ENCODE measurements at places on chromosomes 11 and 22. TPM values are rescaled to one million over a fixed set of nuclear protein-coding genes. Genes with fewer than 3 reads are reported as not detected.

DNA sequence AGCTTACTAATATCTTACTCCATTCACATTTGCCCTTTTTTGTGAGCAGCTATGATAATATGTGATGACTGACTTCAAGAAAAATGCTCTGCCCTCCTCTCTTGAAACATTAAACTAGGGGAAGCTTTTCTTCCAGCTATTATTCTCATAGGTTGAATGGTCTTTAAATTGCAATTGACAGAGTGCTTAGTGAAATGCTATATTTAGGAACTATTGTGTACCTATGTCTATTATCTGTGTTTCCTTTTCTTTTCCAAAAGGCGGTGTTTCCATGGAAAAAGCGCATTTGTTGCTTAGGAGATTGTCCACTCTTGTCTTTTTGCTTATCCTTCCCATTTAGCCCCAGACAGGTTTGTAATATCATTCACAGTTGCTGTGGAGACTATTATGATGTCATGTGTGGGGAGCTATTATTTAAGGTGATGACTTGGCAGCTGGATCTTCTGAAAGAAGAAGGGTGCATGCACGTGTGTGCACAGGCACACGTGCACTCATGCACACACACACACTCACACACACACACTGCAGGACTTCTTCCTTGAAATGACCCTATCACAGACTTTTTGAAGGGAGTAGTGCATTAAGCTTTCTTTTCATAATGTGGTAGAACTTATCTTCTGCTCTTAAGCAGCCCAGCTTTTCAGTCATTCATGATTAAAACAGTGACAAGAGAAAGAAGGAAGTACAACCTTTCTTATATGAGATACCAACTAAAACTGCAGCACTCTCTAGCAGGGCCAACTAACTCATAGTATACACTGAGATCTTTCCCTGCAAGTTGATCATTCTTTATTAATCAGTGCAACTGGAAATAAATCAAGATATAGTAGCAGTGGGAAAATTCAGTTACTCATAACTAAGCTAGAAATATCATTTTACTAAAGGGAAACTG is 340.8 kb upstream of the MTNR1B start:
- no peak for DNase-seq

DNA sequence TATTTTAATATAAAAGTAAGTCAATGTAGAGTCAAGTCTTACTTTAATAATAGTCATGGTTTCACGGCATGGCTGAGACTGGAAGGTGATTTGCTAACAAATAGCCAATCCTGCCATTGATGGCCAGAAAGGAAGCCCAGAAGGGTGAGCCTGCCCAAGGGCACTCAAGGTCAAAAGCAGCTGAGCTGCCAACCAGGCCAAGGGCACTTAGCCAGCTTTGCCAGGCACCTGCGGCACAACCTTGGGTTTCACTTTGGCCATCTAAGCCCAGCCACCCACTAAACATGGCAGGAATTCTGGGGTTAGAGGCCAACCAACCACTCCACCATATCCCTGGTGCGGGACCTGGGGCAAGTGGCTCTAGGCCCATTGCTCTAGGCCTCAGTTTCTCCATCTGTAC is 4.2 kb downstream of the LHFPL7 start:
- no peak for DNase-seq

GRCh38 chr22:20866736-20867135 is 7.9 kb downstream of the SNAP29 start:
- DNase-seq = no peak

The DCHS1 gene
- 12.5 TPM for total RNA-seq

The OR2AG2 gene
- total RNA-seq = 0.26 TPM

DNA sequence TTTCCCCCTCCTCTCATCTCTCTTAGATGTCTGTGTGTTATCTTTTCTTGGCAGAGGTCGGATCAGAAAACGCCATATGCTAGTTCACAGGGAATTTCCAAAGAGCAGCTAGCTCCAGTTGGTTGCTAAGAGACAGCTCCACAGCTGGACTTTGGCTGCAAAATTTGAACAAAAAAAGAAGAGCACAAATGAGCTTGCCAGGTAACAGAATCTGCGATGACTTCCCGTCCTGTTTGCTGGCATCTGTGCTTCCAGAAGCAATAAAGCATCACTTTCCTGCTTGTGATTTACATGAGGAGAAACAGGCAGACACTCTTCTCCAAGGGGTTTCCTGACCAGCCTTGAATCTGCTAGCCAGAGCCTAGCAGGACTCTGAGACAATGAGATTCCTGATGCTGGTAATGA is 596.0 kb upstream of the B3GAT1 start:
- DNase-seq = no peak

The OLFML1 gene
- not detected for total RNA-seq
